ENCODE measurements at places on chromosomes 1 and 21.

- DNase-seq: no peak
These were observed 59.7 kb downstream of the ROR1 start for GRCh38 chr1:63833363-63834119.

DNA sequence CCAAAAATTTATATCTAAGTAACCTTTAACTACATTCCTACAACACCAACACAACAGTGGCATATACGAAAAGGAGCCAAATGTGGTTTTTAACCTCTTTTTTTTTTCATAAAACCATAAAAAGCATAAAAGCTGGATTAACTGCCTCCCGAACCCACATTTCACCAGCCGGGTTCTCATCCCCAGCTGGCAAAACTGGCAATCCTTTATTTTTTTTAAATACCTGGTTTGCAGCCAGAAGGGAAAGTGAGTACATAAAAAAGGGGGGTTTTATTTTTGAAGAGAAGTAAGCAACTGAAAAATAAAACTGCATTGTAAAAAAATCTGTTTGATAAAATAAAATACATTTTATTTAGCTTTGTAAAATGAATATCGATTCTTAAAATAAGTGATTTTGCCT, 295.4 kb downstream of the AKT3 start:
- no peak for DNase-seq

DNA sequence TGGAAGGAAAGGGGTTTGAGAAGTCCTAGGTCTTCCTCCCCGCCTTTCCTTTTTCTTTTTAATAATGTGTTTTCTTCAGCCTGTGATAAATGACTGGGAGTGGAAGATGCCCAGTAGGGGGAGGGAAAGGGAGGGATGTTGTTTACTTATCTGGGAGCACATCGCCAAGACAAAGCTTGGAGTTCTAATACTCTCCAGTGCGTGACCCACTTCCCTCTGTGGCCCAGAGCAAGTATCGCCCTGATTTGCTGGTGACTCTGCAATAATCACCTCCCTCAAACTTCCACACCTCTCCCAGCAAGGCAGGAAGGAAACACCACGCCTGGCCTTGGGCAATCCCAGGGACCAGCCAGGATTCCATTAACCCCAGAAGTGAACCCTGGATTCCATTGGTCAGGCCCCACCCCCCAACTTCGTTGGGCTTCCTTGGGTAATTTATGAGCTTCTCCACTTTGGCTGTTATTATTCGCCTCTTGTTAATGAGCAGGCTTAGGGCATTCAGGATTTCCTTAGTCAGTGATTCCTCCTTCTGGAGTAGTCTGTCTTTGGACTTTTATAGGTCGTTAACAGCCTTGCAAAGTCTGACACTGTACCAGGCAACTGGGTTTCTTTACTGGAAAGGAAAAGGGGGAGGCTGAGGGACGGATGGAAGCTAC, 24.3 kb upstream of the GRHL3 start:
- no peak for DNase-seq

DNA sequence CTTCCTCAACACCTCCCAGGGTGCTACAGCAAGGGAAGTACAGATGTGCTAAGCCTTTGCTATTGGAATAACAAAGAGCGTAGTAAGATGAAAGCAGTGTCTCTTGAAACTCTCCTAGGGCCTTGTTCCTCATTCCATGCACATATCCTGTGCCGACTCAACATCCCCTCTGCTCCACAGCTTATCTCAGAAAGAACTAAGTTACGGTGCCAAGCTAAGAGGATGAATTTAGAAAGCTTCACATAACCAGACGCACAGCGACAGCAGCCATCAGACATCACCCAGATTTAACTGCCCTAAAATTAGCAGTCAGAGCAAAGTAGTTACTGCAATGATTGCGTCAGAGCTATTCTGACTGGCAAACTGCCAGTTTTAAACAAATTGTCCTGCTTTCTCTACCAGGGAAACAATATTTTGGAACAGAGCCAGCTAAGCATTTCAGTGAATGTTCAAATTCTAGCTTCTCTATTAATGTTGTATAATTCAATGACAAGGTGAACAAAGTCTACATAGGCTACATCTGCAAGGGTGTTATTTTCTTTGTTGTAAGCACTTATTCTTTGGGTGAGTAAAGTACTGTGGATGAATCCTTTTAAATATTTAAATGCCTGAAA, 9.5 kb downstream of the SIPA1L2 start:
- DNase-seq: no peak

GRCh38 chr1:159941591-159942560, 3.5 kb downstream of the IGSF9 start:
- no peak for DNase-seq

GRCh38 chr1:98188774-98189173, 267.9 kb upstream of the DPYD start:
- DNase-seq: no peak

GRCh38 chr21:39456665-39457064, 4.9 kb downstream of the SH3BGR start:
- DNase-seq: no peak

DNA sequence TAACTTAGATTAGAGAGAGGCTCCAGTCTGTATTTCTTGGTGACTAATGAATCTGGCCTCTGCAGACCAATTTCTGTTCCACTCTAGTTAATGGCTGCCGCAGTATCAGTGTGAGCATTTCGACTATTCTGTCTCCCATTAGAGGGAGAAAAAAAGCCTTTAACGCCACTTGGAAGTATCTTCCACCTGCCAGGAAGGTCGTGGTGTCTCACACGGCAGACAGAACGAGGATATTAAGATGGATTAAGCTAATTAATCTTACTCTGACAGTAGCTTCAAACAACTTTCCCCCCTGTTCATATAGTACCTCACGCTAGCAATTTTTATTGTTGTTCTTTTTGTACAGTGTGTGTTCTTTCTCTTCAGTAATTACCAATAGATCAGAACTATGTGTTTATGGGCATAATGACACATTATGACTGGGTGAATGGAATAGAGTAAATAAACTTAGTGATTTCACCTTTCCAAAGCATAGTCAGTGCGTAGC, 153.8 kb downstream of the ADGRL2 start:
- no peak for DNase-seq

DNA sequence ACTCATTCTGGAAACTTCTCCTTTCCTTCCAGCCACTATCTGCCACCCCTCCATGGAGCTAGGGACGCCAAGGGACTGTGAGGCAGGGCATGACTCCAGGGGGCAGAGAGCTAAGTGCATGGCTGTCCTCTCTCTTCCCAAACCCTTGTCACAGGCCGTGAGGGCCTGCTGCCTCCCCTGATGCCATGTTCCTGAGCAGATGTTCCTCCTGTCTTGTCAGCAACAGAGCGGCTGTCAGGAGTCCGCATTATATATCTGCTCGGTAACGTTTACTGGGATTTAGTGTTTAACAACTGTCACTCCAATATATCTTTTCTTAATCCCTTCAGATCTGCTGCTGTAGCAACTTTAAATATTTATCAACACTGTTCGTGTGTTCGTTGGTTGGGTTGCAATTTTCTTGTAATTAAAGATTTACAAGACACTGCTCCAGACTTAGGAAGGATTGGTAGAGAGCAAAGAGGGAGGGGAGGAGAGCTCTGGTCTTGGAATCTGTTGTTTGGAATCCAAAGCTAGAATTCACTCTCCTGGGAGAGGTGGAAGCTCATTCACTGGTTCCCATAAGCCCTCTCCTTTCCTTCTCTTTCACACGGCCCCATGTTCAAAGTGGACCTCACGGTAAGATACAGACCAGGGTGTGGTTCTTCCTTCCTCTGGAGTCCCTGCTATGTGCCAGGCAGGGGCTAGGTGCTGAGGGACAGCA, 76.2 kb downstream of the MDM4 start:
- DNase-seq: no peak

DNA sequence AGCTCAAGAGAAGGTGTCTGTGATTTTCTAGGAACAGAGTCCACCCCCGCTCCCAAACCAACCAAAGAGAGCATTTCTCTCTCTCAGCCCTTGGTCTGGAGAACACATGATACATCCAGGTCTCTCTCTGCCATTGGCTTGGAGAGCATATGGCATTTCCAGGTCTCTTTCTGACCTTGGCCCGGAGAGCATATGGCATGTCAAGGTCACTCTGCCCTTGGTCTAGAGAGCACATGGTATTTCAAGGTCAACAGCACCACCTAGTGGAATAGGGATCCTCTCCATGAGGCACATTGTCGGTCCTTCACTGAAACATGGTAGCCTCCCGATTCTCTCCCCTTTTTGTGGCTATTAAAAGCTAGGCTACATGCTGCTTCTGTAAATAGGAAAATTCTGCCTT, 437.7 kb upstream of the OLFM3 start:
- no peak for DNase-seq

GRCh38 chr1:163928069-163928468, 606.3 kb downstream of the NUF2 start:
- DNase-seq: no peak

GRCh38 chr1:116510361-116510760, 60.5 kb downstream of the CD58 start:
- DNase-seq: no peak

- no peak for DNase-seq
These were observed 123.0 kb downstream of the TIAM1 start for GRCh38 chr21:31221043-31221442.

- no peak for DNase-seq
These were observed 93.7 kb upstream of the ETS2 start for GRCh38 chr21:38712071-38712470.

GRCh38 chr21:31218830-31219608, 125.0 kb downstream of the TIAM1 start:
- no peak for DNase-seq

- DNase-seq: no peak
These were observed 20.3 kb upstream of the TIAM1 start for GRCh38 chr21:31364253-31364945.

DNA sequence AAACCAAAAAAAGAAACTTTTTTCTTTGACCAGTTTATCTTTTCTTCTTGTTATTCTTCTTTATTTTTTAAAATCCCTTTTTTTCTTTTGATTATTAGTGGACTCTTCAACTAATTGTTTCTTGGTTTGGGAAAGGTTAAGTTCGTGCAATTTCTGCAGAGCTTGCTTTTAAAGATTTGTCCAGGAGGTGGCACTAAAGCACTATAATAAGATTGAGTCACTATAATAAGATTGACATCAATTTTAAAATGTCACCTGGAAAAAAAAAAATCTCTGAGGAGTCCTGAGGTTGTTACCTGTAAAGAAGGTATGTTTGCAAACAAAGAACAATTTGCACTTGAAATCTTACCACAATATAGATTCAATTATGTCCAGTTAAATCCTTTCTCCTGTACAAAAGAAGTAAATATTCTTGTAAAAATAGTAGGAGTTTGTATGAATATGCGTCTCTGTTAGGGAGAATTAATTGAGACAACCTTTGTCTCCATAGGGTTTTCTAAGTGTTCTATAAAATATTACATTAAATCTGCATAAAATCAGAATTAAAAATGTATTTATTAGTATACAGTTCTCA, 166.7 kb downstream of the ADGRL4 start:
- DNase-seq: peak; percentile 3

DNA sequence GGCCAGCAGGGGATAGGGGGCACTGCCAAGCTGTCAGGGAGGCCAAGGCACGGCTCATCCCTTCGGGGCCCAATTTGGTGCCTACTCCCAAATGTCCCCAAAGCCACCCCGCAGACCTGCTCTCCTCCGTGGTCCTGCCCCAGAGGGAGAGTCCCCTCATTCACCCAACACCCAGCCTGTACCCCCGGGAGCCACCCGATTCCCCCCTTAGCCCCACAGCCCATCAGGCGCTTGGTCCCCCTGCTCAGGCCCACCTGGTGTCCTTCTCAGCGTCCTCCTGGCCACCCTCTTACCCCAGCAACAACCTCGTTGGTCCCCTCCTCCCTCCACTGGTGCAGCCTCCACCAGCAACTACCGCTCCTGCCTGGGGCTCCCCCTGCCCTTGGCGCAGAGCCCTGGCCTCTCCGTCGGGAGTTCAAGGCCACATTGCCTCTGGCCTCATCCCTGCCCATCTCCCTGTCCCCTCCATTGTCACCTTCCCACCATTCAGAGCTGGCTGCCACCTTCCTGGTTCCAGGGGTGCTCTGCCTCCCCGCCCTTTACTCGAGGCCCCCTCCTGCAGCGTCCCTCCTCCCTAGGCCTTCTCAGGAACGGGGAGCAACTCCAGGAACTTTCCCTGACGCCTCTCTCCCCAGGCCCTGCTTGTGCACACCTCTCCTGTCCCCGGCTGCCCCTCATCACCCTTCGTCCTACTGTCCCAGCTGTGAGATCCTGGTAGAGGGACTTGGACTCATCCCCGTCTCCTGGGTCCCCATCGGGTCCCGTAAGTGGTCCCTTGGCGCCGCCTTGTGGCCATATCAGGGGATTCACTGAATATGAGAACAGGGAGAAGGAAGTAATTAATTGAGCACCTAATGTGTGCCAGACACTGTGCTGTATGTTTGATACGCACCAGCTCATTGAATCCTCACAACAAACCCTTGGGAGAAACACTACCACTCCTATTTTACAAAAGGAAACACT, 73.9 kb downstream of the RAP1GAP start:
- peak; percentile 11 for DNase-seq

GRCh38 chr1:74498901-74499300, 13.5 kb downstream of the LRRC53 start:
- no peak for DNase-seq
